ENCODE measurements at places on chromosomes 1 and 21.

DNA sequence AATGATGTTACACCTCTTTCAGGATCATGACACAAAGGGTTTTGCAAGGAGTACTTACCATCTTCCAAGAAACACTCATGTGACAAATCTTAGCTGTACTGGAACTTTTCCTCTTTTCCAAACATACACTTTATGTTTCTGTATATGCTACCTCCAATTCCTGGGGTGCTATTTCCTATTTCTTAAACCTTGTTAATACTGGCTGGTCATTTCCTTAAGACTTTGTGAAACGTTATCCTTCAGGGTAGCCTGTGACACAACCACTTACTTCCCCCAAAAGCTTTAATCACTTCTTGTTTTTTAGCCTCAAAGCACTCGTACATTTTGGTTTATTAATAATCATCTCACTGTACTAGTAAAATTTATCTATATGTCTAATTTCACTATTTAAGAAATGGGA is 39.4 kb downstream of the OR10Z1 start:
- DNase-seq, result no peak

- DNase-seq, result no peak
Measured at GRCh38 chr1:212752934-212753497, 38.6 kb downstream of the NSL1 start.

GRCh38 chr1:57474137-57474750 is 50.4 kb upstream of the DAB1 start:
- DNase-seq, result no peak

DNA sequence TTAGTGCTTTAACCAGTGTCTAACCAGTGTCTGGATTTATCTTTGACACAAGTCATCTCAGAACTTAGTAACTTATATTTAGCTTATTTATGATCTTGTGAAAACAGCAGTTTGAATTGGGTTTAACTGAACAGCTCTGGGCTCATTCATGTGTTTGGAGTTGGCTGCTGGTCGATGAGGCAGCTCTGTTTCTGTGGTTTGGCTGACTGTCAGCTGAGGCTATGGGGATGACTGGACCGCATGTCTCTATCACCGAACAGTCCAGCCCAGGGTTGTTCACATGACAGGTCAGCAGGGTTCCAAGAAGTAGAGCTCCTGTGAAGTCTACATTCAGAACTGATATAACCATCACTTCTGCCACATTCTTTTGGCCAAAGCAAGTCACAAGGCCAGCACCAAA is 29.1 kb upstream of the C21orf91 start:
- DNase-seq, result no peak

DNA sequence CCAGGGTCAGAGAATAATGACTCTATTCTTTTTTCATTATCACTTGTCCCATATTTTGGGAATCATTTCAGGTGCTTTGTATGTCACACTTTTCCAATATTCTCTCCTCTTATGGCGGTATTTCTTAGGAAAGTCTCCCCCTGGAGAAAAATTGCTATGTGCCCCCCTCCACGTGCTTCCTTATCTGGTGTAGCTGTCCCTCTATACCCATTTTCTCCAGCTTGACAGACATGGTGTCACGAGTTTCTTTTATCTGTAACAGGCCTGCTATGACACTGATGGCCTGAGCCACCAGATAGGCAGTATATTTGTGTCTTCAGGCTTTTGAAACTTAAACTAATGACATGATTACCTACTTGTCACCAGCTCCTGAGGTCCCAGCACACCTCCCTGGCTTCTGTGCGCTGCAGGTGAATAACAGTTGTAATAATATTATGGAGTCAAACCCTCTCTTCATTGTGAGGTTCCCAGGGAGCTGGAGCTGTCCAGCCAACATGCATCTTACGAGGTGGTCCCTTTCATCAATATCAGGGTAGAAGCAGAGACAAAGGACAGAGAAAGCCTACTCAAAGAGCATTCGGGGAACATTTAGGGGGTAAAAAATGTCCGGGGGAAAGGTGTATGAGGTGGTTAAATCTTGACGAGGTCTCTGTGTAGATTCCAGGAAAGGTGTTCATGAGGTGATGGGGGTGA is 71.2 kb upstream of the DUSP10 start:
- no peak for DNase-seq

GRCh38 chr1:52672946-52673345 is 25.2 kb downstream of the COA7 start:
- no peak for DNase-seq

GRCh38 chr1:59285691-59286090 is 11.2 kb upstream of the FGGY start:
- no peak for DNase-seq

DNA sequence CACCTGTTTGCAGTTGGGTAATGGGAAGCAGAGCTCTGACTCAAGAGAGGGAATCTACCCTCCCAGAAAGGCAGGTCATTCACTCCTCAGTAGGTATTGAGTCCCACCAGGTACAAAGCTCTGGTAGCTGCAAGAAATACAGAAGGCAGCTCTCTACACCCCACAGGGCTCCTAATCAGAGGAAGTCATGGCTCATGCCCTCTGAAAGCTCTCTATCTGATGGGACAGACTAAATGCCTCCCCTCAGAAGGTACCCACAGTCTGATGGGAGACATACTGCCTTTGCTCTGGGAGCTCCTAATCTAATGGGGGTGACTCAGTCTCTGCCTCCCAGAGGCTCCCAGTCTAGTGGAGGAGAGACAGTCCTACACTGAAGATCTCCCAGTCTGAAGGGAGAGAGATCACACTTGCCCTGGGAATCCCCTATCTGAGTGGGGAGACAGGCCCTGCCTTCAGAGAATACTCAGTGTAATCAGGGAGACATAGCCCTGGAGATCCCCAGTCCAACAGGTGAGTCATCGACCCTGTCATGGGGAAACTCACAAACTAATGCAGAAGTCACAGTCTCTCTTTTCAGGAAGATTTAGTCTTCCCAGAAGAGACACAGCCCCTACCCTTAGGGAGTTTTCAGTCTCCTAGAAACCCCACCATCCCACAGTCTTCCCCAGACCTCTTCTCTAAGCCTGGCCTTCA is 23.7 kb downstream of the CAMK1G start:
- no peak for DNase-seq

DNA sequence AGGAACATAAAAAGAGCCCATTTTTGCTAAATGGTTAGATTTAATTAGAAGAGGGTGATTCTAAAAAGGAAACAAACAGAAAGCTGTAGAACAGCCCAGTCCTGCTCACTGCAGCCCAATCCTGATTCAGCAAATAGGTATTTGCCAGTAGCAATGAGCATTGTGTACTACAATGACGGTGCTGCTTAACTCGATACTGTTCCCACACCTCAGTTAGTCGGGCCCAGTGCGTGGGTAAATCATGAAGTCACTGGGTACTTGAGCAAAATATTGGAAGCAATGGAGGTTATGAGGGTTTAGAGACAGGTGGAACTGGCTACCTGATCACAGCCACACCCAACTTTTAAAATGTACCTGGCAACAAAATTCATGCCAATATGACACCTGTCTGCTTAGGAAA is 101.5 kb upstream of the ADGRL2 start:
- no peak for DNase-seq

DNA sequence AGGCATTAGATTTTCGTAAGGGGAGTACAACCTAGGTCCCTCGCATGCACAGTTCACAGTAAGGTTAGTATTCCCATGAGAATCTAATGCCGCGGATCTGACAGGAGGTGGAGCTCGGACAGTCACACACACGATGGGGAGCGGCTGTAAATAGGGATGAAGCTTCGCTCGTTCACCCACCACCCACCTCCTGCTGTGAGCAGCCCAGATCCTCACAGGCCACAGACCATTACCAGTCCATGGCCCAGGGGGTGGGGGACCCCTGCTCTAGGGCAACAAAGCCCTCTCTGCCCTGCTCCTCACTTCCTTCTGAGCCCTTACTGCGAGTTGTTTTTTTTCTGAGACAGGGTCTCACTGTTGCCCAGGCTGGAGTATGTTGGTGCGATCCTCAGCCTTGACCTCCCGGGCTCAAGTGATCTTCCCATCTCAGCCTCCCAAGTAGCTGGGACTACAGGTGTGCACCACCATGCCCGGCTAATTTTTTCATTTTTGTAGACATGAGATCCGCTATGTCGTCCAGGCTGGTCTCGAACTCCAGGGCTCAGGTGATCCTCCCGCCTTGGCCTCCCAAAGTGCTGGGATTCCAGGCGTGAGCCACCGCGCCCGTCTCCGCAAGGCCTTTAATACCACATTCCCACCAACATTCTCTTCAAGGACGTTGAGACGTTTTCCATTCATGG is 21.3 kb downstream of the TRPM2 start:
- no peak for DNase-seq

DNA sequence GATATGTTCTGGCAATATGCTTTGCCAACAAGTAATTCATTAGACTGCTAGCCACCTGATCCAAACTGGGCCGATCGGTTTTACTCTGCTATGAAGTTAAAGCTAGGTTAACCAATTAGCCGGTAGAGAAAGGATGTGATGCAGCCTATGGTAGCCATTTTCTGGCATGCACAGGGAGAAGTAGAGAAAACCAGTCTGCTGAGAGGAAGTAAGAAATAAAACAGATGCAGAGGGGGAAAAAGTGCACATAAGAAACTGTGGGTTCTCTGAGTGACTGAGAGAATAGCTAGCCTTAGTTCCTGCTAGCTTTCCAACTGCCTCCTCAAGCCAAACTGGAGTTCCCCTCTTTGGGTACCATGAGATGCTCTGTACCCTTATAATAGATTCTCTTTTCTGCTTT is 52.8 kb downstream of the ARID4B start:
- peak; percentile 40 for DNase-seq

- no peak for DNase-seq
Measured at GRCh38 chr1:60596791-60597750, 485.3 kb upstream of the NFIA start.

GRCh38 chr1:165637427-165637826 is 6.4 kb downstream of the MGST3 start:
- DNase-seq, result no peak

GRCh38 chr1:212070720-212071302 is 35.3 kb downstream of the DTL start:
- DNase-seq, result peak; percentile 23

GRCh38 chr1:69426401-69426800 is 141.3 kb upstream of the LRRC7 start:
- no peak for DNase-seq

- no peak for DNase-seq
Measured at GRCh38 chr1:58065520-58065919, 481.0 kb downstream of the OMA1 start.

Data from germinal center (tissue), 1 donor.